ENCODE measurements at places on chromosomes 7 and 10.
A peak's percentile ranks its signal among the peaks of the same experiment; 100 is the strongest.

DNA sequence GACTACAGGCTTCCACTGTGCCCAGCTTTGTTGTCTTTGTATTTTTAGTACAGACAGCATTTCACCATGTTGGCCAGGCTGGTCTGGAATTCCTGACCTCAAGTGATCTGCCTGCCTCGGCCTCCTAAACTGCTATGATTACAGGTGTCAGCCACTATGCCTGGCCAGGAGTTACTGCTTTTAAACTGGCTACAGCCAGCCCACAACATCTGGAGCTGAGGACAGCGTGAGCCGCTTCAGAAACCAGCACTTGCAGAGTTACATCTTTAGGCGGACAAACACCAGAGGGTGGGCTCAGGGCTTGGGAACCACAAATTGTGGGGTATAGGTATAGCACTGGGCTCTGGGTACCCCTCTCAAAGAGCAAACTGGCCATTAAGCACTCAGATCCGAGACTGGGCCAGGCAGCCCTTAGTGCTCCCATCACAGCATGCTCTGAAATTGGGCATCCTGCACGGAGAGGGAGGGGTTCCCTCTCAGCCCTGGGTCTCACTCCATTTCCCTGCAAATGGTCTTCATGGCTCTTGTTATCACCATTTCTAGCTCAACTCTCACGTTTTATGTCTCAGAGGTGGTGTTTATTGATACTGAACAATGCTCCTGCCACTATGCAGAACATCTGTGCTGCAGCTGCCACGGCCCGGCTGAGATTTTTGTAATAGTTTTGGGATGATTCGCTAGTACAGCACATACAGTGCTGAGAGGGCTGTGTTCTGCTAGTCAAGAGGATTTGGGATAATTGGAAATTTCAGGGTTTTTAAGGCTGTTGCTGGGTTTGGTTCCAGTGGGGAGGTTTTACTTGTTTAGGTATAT, 146.4 kb upstream of the LYZL2 start:
- DNase-seq = no peak

- no peak for DNase-seq
Measured at GRCh38 chr10:5611899-5612680, 54.3 kb downstream of the ASB13 start.

- DNase-seq = peak; percentile 85
Measured at GRCh38 chr10:118840071-118840775, 85.5 kb upstream of the CACUL1 start.

DNA sequence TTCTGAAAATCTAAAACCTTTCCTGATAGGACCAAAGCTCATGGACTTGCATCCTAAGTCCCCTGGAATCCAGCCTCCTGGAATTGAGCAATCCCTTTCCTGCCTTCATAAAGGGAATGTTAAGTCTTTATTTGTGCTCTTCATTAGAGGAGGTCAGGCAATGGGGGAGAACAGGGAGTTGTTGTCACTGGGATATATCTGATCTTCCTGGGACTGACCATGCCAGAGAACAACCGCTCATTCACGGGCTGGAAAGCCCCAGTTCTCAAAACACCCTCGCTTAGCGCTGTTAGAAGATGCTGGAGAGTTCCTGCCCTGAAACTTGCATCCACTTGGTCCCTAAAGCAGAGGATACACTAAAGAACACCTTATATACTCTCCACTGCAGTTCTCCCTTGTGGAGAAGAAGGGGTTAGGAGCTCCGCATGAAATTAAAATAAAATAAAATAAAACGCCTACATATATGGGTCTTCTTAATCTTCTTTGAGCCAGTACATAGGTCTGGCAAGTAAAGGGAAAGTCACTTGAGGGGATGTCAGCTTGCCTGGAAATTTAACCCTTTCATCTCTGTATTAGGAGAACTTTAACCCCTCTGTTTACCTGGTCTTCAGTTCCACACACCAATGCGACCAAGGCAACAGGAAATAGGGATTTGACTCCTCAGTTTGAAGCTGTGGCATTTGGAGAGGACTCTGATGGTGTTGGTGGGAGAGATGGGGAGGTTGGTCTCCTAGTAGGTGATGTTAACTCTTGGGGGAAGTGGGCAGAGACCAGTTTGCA, 1.2 kb downstream of the SORCS1 start:
- DNase-seq = no peak

GRCh38 chr10:59831658-59832503, 74.5 kb downstream of the CCDC6 start:
- DNase-seq = no peak

DNA sequence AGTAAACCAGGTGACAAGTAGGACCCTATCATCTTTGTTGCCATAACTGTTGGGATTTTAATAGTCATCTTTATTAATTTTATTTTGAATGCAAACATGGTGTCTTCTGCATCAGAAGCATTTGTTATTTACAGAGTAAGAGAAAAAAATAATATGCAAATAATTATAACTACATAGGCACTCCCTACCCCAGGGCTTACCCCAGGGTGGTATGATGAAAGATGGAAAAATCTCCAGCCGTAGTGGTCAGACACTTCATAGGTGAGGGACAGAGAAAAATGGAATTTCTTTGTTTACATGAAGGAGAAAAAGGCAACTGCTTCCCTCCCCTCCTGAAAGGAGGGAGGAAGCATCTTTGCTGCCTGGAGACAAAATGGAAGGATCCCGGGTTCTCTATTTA, 29.7 kb downstream of the STOX1 start:
- DNase-seq = no peak

DNA sequence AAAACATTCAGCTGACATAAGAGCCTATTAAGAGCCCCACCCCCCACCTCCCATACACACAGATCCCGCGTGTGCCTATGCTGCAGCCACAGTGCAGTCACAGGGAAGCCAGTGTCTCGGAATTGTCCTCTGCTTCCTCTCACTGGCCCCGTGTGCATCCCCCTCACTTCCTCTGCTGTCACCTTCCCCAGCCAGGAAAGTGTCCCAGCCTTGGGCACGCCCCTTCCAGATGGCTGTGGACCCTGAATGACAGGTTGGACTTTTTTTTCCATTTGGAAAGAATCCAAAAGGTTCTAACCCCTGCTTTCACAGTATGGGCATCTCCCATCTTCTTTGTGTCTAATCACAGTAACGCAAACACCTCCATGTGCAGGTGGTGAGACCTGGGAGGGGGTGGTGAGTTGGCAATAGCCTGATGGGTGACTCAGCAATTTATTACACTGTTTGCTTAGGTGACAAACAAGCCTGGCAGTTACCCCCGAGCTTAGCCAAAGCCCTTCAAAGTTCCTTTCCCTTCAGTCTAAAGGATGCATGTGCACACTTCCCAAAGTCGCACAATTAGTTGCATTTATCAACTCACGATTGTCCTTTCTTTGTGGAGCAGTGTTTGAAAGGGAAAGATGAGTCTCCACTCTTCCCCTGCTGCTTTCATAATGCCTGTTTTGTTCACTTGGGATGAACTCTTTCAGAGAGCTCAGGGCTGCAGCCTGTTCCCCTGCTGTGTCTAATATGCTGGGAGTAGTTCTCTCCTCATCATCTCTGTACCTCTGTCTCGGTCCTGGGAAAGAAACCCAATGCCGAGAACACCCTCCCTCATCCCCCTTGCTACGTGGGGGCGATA, 67.5 kb upstream of the EFCAB10 start:
- DNase-seq = no peak

DNA sequence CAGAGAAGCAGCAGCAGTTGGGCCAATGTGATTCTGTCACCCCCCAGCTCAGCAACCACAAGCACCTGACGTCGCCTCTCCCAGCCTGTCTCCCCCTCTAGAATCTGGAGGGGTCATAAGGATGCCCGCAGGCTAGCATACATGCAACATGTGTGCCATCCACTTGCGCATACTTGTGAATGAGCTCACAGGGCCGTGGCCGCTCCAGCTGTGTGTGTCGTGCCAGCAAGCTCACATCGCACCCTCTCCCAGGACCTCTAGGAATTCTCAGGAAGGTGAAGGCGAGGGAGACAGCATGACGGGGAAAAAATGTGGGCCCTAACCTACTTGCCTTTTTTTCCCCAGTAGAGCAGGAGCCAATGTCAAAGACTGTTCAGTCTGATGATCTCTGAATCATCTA, 80.3 kb downstream of the STRA8 start:
- no peak for DNase-seq

- DNase-seq = peak; percentile 23
Measured at GRCh38 chr10:85548034-85548433, 818.6 kb downstream of the GRID1 start.

- no peak for DNase-seq
Measured at GRCh38 chr7:36181668-36182067, 28.6 kb downstream of the EEPD1 start.

GRCh38 chr7:30027740-30028215, 434 bp upstream of the PLEKHA8 start:
- DNase-seq = no peak

- no peak for DNase-seq
Measured at GRCh38 chr7:125490167-125490566, 560.5 kb upstream of the POT1 start.

- DNase-seq = no peak
Measured at GRCh38 chr7:43791665-43792064, 33.2 kb downstream of the BLVRA start.

DNA sequence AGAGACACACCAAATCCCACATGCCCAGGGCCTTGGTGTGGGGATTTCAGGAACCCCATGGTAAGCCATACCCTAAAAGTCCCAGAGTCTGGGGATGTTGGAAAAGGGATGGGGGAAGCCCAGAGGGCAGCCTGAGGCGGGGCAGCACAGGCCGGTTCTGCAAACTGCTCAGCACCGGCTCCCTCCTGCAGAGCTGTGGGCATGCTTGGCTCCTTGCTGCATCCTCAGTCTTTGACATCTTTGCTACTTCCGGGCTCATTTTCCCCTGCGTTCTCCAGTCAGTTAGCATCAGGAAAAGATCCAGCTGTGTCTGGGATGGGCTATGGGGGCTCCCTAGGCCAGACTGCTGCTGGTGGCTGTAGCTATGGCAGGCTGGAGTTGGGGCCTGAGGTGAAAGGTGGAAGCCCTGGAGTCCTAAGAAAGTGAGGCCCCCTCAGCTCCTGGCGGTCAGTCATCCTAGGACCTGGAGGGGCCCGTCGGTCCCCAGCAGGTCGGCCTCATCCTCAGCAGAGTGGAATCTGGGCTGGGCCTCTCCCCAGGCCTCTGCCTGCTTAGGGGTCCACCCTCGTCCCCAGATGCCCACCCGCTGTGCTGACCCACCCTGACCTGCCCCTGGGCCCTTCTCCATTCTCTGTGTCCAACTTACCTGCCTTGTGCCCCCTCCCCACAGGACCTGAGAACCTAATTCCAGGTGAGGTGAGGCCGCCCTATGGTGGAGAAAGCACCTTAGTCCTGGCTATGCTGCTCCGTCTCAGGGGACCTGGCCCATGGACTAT, 9.3 kb downstream of the TBATA start:
- DNase-seq = no peak

All from activated CD4-positive, alpha-beta T cell treated with anti-CD3 and anti-CD28 coated beads for 48 hours (primary cell).